ENCODE measurements at places on chromosomes 6 and 20.

GRCh38 chr20:45014671-45015415, 48.5 kb downstream of the STK4 start:
- no peak for DNase-seq

DNA sequence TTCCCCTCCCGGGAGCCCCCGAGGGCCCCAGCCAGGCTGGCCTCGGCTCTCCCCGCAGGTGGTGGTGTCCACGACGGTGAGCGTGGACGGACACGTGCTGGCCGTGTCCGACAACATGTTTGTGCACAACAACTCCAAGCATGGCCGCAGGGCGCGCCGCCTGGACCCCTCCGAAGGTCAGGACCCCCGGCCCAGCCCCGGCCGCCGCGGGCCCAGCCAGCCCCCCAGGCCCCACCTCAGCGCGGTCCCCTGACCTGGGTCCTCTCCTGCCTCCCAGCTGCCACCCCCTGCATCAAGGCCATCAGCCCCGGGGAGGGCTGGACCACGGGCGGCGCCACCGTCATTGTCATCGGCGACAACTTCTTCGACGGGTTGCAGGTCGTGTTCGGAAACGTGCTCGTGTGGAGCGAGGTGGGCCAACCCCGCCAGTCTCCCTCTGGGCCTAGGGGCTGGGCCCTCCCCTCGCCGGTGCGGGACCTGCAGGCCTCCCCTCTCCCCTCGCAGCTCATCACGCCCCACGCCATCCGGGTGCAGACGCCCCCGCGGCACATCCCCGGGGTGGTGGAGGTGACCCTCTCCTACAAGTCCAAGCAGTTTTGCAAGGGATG, 51.0 kb downstream of the CPXM1 start:
- DNase-seq: no peak

DNA sequence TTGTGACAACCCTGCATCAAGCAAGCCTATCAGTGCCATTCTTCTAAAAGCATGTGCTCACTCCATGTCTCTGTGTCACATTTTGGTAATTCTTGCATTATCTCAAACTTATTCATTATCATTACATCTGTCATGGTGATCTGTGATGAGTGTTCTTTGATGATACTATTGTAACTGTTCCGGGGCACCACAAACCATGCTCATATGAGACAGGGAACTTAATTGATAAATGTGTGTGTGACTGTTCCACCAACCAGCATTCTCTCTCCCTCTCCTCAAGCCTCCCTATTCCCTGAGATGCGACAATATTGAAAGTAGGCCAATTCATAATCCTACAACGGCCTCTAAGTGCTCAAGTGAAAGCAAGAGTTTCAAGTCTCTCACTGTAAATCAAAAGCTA, 4.0 kb downstream of the HUS1B start:
- no peak for DNase-seq

DNA sequence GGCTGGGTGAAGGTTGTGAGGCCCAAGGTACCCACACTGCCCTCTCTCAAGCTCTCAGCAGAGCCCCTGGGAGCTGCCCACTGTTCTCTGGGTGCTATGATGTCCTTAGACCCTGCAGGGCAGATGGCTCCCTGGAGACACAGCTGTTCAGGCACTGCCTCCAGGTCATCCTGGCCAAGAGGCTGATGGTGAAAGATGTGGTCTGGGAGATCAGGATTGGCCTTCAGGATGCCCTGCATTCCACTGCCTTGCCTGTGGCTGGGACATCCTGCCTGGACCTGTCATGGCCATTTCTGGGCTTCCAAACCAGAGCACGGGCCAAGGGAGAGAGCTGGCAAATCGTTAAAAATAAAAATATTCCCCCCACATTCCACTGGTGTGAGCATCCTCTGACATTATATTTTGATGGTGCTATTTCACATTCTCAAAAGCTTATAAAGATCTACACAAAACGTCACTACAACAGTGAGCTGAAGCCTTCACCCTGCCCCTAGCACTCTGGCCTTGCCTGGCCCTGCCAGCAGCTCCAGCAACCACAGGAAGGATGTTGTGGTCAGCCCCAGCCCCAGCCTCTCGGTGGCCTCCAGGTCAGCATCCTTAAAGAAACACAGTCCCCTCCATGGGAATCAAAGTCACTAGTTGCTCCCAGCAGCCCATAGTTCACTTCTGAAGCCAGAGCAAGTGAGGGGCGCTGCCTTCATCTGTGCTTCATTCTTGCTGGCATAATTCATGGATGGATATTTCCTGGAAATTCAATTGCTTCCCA, 13.5 kb upstream of the KCNK16 start:
- DNase-seq: no peak

DNA sequence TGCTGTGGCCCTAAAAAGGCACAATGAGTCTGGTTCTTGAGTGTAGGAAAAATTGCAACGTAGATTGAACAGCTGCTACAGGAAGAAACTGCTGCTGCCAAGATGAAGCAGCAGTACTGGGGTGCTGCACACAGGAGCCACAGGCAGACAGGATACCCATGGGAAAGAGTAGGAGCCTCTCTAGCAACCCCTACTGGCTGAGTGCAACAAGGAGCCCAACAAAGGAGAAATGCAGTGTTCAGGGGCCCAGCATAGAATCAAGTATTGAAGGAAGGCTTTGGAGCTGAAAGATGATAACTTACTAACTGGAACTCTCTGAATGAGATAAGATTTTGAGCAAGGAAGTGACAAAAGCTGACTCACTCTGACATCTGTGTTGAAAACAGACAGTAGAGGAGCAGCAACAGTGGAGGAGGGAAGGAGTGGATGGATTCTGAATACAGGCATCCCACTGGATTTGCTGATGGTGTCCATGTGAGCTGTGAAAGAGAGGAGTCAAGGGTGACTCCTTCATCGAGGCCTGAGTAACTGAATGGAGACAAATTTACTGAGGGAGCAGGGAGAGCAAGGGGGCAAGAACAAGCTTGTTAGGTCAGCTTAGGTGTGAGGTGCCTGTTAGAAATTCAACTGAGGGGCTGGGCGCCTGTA, 534.7 kb upstream of the JARID2 start:
- DNase-seq: no peak

DNA sequence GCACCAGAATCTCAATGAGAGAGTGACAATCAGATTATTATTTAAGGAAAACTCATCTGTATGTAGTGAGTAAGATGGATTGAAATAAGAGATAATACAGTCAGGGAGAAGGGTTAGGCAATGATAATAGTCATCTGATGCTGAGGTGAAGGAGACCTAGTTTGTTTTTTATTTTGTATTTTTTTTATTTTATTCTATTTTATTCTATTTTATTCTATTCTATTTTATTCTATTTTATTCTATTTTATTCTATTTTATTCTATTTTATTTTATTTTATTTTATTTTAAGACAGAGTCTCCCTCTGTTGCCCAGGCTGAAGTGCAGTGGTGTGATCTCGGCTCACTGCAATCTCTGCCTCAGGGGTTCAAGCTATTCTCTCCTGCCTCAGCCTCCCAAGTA, 72.7 kb upstream of the RCAN2 start:
- no peak for DNase-seq

DNA sequence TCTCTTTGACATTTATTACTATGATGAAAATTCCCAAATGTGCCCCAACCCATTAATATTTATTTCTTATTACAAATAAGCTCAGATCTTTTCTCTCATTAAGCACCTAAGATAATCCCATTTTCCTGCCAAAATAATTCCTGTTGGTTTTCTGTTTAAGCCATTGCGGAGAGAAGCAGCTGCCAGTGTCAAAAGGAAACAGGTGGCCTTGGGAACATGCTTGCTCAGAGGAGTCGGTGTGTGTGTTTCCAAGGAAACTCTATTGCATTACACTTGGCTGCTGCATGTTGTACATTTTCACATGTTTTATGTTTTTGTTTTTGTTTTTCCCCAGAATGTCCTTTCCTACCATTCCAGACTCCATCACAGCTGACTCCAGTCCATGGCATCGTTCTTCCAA, 56.4 kb downstream of the CD24 start:
- no peak for DNase-seq

DNA sequence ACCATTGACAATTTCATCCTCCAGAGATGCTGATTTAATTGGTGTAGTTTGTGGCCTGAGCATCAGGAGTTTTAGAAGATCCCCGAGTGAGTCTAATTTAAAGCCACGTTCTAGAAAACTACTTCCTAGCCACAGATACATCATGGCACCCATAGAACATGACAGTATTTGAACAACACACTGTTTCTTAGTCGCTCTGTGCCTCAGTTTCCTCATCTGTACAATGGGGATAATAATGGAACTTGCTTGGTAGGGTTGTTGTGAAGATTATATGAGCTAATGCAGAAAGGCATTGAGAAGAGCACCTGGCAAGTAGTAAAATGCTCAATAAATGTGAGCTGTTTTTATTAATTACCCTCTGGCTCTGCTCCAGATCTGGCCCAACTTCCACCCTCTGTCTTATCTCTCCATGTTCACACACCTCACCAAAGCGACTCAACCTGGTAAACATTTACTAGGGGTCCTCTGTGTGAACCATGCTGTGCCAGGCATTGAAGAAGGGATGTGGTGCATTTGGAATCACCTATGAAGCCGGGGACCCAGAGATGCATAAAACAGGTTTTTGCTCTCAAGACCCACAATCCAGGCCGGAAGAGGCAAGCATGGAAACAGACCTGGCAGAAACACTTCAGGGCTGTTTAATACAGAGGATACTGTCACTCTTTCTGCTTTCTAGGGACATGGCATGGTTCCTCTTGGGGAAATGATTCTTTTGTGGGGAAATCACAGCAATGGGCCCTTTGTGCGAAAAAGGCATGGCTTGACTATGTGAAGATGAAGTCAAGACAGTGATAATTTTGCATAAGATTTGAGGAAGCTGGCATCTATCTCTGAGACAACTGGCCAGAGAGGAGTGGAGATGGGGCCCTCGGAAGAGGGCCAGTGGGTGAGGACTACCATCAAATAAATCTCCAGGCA, 16.2 kb upstream of the MRPS18A start:
- DNase-seq: no peak

- DNase-seq: no peak
These were observed 202.3 kb downstream of the TSHZ2 start for GRCh38 chr20:53174454-53174853.

DNA sequence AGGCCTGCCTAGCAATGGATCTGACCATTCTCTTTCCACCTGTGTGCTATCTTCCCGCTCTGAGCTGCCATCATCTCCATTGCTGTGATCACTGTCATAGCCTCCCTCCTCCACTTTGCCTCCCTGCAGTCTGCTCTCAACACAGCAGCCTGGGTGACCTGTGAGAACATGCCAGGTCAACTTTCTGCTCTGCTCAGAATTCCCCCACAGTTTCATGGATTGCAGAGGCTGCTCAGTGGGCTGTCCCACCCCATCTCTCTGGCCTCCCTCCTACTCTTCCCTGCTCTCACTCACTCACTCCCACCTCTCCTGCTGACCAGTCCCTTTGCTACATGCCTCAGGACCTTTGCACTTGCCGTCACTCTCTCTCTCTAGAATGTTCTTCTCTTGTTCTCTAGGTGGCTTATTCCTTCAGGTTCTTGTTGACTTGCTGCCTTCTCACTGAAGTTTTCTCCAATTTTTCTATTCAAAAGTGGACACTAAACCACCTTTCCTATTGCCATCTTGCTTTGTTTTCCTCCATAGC, 159.9 kb downstream of the CD83 start:
- no peak for DNase-seq

DNA sequence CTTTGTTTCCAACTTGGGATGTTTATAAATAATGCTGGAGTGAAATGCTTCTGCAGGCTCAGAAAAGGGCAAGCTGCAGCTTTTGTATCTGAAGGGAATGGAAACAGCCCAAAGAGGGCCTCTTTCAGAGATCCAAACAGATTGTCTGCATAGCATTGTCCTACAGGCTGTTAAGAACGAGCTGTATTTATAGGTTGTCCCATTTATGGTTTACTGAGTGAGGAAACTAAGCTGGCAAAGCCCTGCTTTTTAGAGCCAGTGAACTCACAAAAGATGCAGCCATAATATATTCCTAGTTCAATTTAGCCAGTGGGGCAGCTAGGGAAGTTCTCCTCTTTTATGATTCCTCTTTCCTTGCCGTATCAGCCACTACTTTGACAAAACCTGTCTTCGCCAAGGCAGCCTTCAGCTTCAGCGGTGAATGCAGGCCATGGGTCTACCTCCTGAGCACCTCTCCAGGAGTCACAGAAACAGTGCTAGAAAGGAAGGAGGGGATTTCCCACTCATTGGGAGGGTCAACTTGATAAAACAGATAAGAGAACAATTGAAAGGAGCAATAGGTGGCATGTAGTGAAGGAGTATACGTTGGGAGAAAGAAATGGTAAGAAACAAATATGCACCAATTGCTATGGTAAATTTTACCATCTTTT, 15.0 kb downstream of the KIAA0319 start:
- no peak for DNase-seq

DNA sequence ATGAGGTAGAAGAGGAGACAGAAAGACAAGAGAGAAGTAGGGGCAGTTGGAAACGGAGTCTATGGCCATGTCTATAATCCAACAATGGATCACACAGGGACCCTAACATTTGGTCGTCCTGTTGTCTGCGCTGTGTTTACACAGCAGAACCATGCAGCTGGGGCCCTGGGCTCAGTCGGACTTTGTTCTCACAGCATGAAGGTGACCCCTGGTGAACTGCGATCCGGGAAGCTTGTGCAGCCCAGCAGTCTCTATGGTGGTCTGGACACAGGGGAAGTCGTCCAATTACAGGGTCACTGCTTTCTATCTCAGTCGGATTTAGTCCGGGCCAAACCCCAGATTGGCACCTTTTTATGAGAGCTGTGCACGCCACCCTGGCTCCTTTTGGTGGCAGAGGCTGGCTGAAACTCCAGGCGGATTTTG, 153.6 kb downstream of the FOXA2 start:
- no peak for DNase-seq

GRCh38 chr6:101682937-101683336, 289.4 kb downstream of the GRIK2 start:
- DNase-seq: no peak

GRCh38 chr20:36217226-36217625, 19.1 kb upstream of the AAR2 start:
- DNase-seq: no peak

GRCh38 chr6:37556881-37557644, 57.4 kb upstream of the CCDC167 start:
- DNase-seq: no peak

GRCh38 chr6:99871641-99872040, 122.4 kb downstream of the MCHR2 start:
- DNase-seq: no peak

DNA sequence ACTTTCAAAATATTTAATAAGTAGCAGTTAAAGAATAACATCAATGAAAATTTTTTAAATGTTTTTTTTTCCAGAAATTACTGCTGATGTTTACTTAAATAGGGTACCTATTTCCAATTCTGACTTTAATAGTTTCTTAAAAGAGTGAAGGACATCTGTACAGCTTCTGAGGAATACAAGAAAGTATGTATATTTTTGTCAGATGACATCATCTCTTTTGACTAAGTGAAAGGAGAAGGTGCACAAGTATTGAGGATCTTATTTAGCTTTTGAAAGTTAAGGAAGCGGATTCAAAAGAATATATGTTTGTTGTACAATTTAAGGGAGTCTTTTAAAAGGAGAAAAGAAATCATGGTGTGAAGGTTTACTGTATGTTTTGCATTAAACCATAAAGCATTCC, 90.0 kb upstream of the SLC35B3 start:
- DNase-seq: no peak

DNA sequence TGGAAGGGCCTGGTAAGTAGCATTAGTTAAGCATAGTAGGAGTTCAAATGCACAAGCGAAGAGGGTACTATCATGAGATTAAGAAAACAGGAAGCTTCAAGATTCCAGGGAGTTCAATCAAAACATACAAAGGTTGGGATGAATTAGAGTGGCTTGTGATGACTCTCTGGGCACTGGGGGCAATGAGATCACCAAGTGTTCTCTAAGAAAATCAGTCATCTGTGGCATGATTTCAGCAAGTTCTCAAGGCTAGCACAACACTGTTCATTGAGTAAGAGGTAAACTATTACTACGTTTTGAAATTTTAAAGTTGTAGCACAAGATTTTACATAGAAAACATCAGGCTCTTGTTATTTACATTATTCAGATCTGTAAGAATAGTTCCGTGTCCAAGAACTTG, 139.7 kb upstream of the FLRT3 start:
- DNase-seq: no peak

All from amygdala (tissue), 56 donors.